ENCODE measurements at places on chromosomes 16 and 17.

DNA sequence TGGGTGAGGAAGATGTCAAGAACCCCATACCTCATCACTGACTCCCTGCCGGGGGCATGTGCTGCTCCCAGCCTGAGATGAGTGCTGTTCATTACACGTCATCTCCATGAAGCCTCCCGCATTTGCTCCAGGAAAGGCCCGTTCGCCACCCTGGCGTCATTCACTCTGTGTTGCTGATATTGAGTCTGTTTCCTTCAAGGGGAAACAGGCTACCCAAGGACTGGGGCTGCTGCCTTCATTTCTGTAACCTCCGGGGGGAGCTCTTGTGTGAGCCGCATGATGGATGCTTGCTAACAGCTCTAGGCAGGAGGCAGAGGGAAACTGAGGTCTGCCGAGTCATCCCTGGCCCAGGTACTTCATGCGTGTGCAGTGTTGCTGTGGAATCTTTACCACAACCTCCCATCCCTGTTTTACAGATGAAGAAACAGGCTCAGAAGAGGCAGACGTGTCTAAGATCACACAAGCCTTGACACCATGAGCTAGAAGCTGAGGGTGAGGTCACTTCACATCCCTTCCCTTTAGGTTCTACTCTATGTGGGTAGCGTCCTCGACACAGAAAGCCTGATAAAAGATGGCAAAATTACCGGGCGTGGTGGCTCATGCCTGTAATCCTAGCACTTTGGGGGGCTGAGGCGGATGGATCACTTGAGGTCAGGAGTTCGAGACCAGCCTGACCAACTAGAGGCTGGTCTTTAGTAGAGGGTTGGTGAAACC lies 3.5 kb upstream of the ARMC5 start:
- no peak for DNase-seq

- no peak for DNase-seq
Observed at GRCh38 chr16:88585927-88586581, 15.9 kb downstream of the ZC3H18 start.

DNA sequence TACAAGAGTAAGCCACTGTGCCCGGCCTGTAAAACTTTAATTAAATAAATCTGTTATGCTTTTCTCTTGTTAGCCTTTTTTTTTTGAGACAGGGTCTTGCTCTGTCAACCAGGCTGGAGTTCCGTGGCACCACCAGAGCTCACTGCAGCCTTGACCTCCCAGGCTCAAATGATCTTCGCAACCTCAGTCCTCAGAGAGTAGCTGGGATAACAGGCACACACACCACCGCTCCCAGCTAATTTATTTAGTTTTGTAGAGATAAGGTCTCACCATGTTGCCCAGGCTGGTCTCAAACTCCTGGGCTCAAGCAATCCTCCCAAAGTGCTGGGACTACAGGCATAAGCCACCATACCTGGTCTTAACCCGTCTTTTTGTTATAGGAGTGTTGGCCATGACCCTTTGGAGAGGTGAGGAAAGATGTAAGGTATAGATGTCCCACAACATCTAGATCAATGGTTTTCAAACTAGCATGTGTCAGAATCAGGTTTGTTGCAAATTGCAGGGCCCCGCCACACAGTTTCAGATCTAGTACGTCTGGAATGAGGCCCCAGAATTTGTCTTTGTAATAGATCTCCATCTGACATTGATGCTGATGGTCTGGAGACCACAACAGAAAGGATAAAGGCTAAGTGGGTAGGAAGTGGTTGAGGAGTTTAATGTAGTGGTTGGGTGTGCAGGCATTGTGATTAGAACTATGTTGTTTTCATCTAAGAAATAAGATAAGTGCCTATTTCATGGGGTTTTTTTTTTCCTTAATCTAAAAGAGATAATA lies 4.3 kb upstream of the GGA2 start:
- no peak for DNase-seq

GRCh38 chr17:64471440-64471839 lies 22.5 kb downstream of the MILR1 start:
- DNase-seq: no peak

DNA sequence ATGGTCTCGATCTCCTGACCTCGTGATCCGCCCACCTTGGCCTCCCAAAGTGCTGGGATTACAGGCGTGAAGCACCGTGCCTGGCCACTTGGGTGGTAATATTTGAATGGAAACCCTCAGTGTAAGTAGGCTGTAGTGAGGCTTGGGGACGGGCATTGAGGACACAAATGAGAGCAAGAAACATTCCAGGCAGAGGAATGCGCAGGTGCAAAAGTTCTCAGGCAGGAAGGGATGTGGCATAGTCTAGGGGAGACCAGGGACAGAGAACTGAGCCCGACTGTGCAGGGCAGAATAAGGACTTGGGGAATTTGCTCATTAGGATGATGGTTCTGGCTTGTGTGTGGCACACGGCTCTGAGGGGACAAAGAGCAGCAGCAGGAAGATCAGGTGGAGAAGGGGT lies 54.8 kb downstream of the GRB2 start:
- no peak for DNase-seq

- no peak for DNase-seq
Observed at GRCh38 chr16:68488554-68488953, 40.2 kb upstream of the SMPD3 start.

- no peak for DNase-seq
Observed at GRCh38 chr16:64417711-64418227, 704.1 kb downstream of the CDH11 start.

DNA sequence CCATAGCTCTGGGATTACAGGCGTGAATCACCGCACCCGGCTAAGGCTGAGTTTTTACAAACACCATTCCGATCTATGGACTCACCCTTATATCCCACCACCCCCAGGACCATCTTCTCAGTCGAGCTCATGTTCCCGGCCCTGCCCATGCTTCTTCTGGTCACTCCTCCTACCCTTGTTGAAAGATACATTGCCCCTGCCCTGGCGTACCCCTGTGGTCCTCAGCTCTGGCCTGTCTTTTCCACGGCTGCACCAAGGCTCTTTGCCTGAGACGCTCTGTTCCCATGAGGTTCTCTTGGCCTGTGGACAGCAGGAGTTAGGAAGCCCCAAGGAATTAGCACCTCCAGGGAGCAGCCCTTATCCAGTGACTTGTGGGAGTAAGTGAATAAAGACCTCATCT lies 379.4 kb upstream of the TNRC6C start:
- DNase-seq: no peak

GRCh38 chr17:7374353-7374752 lies 6.5 kb upstream of the TNK1 start:
- DNase-seq: no peak

DNA sequence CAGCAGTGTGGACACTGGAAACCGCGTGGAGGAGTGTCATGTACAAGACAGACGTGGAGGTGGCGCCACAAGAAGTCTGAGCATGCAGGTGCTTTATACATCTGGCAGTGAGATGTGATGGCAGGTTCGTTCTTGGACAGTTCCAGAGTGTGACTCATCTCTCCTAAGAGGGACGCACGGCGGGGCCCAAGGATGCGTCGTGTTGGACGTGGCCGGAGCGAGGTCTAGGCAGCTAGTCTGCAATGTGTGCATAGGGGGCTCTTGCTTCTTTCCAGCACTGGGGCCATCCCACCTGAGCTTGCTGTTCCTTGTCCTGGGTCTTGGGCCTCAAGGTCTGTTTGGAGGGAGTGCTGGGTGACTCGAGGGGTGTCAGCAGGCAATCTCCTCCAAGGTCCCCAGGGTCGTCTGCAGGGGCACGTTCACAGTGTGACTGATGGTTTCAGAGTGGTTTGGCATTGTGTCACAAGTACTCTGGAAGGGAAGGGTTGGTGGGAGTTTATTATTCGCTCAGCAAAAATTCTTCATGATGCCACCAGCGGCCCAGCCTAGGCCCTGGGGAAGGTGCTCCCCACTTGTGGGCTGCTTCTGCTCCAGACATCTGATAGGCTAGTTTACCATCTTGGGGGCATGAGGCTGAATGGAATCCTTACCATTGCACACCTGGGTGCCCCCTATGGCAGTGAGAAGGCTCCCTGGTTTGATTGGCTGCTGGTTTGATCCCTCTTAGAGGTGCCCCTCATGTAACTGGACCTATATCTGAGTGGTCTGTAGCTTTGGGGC lies 22.1 kb downstream of the SPACA3 start:
- no peak for DNase-seq

GRCh38 chr16:20611975-20612481 lies 35.9 kb upstream of the ACSM2B start:
- no peak for DNase-seq

DNA sequence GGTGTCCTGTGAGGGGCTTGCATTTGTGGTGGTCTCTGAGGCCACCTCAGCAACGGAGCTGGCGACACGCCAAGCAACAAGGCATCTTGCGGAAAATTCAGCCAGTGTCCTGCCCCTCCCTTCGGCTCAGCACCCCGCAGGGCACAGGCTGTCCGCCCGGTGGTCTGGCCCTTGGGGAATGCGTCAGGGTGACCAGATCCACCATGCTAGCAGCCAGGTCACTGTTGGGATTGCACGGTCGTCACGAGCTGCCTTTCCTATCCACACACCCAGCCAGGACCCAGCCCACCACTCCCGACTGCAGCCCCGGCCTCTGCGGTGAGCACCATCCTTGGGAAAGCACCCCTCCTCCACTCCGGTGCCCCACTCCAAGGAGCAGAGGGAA lies 221.2 kb downstream of the NTN1 start:
- DNase-seq: no peak

DNA sequence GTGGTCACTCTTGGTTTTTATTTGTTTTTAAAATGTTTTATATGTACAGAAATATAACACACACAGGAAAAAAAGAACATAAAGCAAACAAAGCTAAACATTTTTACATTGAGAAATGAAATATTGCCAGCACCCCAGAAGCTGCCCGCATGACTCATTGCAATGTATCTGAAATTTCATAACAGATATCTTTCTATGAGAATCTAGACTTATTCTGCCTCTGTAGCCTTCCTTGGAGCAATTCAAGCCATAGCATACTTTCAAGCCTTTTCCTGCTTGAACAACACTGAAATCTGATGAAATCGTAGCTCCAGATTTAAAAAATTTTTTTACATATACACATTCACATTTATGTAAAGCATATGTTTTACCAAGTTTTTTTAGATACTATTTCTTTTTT lies 86.9 kb downstream of the RBBP6 start:
- DNase-seq: peak; percentile 43

DNA sequence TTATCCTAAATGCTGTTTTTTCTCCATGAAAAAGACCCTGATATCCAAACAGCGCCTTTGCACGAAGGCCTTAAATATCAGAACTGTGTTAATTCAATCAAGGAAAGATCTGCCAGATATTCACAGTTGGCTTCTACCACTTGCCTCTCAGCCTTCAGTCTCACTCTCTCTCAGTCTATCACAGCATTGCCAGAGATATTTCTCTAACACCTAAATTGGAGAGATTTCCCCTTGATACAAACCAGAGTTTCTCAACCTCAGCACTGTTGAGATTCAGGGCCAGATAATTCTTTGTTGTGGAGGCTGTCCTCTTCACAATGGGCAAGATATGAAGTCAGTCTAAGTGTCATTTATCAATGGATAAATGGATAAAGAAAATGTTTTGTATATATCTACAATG lies 454.1 kb upstream of the MAF start:
- DNase-seq: no peak

DNA sequence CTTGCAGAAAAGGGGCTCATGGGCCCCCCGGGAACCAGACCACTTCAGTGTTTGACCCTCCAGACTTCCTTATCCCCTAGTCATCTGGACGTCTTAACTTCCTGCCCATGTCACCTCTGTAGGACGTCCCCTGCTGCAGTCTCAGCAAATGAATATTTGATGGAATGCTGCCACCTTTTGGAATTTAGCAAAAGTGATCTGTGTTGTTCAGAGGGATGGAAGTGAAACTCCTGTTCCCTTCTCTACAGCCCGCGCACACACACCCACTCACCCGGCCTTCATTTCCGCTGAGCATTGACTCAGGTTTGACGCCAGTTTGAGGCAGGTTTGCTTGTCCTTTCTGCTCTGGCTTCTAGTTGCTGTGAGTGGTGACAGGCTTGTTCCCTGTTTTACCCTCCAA lies 507.2 kb upstream of the EEF2KMT start:
- no peak for DNase-seq

GRCh38 chr17:81152288-81152828 lies 12.9 kb upstream of the PVALEF start:
- no peak for DNase-seq
